Left forelimb (tissue), 1 donor: ENCODE measurements at places on chromosomes 3 and 15.

DNA sequence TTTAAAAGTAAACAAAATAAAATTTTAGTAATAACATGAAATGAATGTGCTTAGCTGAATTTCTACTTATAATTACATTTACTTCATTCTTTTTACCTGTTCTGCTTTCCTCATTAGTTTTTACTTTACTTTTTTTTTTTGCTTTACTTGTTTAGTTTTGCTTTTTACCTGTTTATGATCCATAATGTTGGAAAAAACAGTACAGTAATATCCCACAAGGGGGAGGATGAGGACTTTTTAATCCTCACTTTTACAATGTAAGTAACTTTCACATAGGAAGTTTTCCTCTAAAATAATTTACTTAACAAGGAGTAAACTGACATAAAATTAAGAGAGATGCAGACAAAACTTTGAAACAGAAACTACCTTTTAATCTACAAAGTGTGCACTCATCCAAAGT lies 268.7 kb downstream of the TBC1D5 start:
- DNase-seq = no peak

GRCh38 chr15:20644896-20645295 lies 103.3 kb upstream of the GOLGA6L6 start:
- DNase-seq = no peak

- DNase-seq = no peak
Observed at GRCh38 chr3:58341376-58341775, 8.7 kb downstream of the PXK start.

GRCh38 chr3:93988283-93988682 lies 8.3 kb downstream of the ARL13B start:
- DNase-seq = no peak

DNA sequence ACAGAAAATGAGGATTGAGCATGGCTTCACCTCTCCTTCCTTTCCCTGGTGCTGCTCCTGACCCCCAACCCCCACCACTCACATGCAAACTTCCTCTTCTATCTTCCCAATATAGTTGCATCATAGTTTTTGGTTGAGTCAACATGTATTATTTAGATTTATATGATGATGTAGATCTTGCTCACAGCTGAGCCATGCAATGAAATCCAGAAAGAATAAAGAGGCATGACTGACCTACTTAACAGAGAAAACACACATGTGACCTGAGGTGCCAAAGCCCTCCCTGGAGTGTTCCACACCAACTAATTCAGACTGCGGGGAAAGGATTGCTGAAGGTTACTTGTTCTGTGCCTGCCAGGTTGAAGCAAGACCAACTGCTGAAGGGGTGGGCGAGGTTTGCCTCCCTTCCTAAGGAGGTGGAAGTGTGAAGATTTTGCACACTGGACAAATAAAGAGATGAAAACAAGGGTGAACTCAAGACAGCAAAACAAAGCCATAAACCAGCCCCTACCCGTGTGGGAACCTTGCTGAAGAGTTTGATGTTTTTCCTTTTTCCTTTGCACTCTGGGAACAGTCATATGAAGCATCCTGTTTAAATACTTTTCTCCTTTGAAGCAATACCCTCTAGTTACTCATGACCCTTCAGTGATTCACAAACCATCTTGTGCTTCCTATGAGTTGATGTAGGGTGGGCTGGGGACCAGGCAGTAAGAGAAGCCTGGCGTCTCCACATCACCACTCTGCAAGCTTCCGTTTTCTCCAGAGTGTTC lies 155.2 kb upstream of the UBE2E1 start:
- DNase-seq = no peak

- DNase-seq = no peak
Observed at GRCh38 chr3:17357035-17357710, 385.3 kb downstream of the TBC1D5 start.

- no peak for DNase-seq
Observed at GRCh38 chr3:169203631-169204550, 459.6 kb downstream of the MECOM start.

DNA sequence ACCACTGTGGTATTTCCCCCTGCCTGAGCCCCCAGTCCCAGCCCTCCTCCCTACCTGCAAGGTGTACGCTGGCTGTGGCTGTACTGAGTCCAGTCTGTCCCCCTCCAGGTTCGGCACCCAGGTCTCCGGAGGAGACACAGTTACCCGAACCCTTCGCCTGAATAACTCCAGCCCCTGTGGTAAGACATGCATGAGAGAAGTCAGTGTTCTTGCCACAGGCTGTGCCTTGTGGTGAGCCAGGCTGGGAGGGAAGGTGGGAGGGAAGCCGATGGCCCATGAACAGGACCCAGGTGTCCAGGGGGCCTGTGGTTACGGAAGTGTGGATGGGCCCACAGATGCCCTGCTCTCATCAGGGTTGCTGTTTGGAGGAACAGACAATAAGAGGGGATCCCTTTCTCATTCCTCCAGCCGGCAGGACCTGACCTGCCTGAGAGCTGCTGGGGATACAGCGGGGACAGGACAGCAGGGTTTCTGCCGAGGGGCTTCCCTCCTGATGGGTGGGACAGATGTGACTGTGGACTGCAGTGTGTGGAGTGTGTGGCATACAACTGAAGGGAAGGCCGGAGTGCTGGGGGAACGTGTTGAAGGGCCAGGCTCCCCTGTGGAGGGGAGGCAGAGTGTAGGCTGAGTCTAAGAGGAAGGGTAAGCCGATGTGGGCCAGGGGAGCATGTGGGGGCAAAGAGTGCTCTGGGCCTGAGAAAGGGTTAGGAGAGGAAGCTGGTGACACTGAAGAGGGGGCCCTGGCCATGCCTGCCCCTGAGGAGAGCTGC lies 21.9 kb downstream of the ACAA1 start:
- peak; percentile 47 for DNase-seq

- DNase-seq = no peak
Observed at GRCh38 chr3:16932877-16933276, 48.1 kb downstream of the PLCL2 start.

DNA sequence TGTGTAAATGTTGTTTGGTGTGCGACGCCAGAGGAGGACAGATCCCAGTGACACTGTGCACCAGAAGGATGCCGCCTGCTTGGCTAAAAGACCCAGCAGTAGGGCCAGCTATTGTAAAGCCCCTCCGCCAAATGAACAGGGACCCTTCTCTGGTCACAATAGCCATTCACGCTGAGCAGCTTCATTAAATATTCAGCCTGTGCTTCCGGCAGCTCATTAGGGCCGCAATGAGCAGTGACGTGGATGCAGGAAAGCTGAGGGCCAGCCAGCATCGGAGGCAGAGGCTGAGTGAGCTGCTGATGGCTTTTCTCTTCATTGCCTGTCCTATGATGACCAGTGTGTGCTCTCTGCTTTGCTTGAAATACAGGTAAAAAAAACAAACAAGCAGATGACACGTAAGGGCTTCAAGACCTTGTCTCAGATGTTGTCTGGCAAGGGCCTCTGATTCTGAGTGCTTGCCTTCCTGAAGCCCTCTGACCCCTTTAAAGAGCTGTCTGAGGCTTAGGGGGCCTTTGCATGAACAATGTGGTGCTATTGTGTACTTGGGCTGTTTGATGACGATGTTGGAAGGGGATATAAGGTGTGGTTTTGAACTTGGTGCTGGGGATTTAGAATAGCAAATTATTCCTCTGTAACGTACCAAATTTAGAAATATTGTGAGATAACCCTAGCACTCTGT lies 130.4 kb downstream of the FEZF2 start:
- DNase-seq = no peak

DNA sequence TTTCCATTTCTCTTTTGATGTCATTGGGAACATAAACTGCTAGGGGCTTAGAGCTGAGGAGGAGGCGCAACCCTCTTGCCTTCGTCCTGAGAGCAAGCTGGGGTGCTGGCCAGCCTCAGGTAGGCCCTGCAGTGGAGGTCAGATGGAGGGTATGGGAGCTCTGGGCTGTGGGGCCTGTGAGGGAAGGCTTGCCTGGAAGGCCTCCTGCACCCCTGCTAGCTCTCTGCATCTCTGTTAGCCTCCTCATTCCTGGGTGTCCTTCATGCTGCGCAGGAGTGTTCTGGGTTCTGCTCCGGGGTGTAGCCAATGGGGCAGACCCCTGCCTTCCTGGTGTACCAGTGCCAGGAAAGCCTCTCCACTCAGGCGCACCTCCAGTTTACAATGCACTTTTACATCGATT lies 11.8 kb downstream of the GP5 start:
- DNase-seq = peak; percentile 11

DNA sequence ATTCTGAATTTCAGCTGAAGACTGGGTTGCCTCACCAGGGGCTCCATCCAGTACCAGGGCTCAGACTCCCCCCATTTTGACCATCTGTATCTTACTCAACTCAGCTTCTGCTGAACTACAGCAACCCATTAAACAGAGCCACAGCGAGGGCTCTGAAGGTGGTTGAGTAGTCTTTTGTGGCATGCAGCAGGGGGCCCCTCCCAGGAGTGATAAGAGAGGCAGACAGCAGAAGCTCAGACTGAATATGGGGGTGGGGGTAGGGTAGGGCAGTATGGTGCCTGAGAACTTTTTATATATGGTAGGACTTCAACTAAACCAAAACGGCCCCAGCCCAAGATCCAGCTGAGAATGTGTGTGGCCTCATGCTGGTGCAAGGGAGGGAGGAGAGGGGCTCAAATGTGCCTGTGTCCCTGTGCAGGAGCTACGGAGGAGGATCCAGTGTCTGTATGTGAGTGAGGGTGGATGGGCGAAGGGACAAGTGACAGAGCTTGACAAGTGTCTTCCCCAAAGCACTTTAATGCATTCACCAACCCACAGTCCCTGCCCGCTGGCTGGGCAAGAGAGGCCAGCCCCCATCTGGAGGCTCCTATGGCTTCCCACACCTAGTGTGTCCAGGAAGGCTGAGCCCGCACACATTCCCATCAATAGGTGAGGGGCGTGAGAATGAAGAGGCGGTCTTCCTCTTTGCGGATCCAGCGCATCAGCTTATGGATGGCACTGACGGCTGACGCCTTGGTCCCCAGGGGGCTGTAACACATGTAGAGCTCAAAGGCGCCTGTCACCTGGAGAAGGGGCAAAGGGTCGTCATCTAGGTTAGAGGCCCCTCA lies 4.9 kb upstream of the MST1R start:
- no peak for DNase-seq

DNA sequence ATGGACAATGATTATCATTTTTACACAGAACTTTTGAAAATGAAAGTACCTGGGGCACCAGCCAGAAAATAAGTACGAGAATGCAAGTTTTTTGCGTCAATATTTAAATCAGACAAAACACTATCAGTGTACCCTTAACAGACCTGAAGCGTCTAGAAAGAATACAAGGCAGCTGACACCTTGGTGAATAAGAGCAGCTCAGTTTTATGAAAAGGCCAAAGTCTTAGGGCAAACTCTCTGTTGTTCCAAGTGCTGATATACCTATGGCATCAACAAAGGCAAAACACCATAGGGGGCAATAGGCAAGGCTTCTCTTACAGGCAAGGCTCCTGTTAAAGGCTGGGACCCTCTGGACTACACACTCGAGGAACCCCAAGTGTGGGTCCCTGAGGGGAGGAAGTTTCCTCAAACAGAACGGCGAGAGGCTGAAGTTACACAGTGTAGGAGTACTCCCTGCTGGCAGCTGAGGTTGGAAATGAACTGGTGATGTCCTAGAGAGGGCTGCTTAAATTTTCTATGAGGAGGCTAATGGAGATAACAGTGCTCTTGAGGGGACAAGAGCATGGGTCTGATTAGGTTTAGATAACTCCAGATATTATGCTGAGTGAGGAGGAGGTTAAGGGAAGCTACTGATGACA lies 291.0 kb downstream of the TIGIT start:
- DNase-seq = no peak

- no peak for DNase-seq
Observed at GRCh38 chr3:61222467-61222866, 28.8 kb downstream of the FHIT start.

DNA sequence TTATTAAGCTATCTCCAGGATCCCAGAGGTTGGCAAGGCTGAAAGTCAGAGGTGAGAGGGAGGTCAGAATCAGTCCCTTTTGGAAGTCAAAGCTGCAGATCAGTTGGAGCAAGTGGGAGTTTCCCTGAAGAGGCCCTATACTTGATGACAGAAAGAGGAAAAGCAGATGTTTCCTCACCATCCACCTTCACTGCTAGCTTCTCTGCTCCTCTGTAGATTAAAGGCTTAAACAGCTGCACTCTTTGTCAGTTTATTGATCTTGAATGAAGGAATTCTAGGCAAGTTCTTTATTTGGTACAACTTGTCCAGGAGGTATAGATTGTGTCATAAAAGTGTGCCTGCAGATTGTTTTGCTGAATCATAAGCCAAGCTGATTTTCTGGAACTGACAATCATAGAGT lies 408.2 kb upstream of the TGFBR2 start:
- DNase-seq = no peak

DNA sequence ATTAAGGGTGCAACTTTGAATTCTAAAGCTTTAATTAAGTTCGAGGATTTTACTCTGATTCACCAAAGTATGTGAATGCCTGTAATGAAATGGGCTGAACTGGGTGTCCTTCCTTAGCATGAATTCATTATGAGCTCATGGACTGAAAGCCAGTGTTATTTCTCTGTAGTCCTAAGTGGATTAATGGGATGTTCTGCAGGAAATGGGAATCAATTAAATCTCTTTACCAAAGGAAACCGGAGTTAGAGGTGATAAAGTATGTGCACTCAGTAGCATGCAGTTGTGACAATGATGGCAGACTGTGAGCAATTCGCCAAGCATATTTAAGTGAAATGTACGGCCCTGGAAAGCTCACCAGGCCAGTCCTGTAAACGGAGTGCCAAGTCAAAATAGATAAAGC lies 138.7 kb downstream of the CHL1 start:
- no peak for DNase-seq
